ENCODE measurements at places on chromosomes 13 and 19. TPM values are rescaled to one million over a fixed set of nuclear protein-coding genes. Genes with fewer than 3 reads are reported as not detected.

DNA sequence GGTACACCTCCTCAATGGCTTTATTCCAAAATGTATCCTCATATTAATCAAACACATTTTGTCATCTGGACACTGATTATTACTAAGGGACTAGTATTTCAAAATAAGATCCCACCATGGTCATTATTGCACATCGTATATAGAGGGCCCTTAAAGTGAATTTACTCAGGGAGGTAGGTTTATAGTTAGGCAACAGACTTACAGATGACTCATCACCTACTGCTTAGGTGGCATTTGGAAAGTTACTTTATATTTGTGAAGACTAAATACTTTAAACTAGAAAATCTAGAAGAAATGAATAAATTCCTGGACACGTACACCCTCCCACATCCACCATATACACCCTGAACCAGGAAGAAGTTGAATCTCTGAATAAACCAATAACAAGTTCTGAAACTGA, 353.0 kb downstream of the KCTD12 start:
- DNase-seq = no peak

Gene CACNA1A
- 0.30 TPM for polyA plus RNA-seq

- no peak for DNase-seq
These were observed 21.5 kb upstream of the GPR18 start for GRCh38 chr13:99279637-99280036.

DNA sequence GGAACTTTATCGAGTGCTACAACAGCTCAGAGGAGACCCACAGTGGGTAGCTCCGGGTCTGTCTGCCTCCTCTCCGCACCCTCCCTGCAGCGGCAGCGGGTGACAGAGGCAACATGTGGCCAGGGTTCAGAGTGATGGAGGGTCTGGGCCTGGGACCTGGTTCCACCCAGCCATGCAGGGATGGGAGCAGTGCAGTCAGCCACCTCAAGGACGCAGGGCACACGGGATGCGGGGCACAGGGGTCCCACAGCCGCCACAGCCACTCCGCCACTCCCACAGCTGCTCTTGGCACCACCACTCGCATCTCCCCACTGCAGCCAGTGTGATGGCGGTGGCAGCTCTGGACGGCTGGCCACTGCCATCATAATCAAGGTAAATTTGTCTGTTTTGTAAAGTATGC, 892.9 kb downstream of the OLFM4 start:
- no peak for DNase-seq

Gene CEACAM7
- not detected for polyA plus RNA-seq
